ENCODE measurements at places on chromosomes 3 and 15.

- no peak for DNase-seq
- H3K4me3 ChIP-seq = no peak overlapping the region
- peaks cover 3% of the 10 kb centered on the region for H3K36me3 ChIP-seq
- peaks cover 14% of the 10 kb centered on the region for H3K4me1 ChIP-seq
- no peak overlapping the region for H3K27ac ChIP-seq
- no peaks in the 10 kb centered on the region for H3K27me3 ChIP-seq
Measured at GRCh38 chr15:99282586-99282985, 31.3 kb downstream of the LRRC28 start.

DNA sequence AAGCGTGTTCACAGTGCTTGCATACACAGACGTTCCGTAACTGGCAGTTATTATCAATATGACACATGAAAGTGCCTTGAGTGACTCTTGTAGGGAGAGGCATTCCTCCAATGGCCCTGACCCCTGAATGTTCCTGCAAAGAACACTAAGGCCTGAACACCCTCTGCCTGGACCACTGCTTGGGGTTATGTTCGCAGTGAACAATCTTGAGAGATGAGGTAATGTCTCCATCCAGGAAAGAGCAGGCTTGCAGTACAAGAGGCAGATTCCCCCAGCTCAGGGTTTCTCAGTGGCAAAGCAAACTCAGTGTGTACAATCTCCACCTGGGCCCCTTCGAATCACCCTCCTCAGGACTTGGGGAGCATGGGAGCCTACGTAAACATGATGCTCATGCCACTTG lies 324.6 kb downstream of the MAGI1 start:
- H3K4me3 ChIP-seq = no peak overlapping the region
- H3K27me3 ChIP-seq = no peaks in the 10 kb centered on the region
- DNase-seq = no peak
- no peak overlapping the region for H3K27ac ChIP-seq
- no peaks in the 10 kb centered on the region for H3K4me1 ChIP-seq

- no peak overlapping the region for H3K27ac ChIP-seq
- peaks cover 5% of the 10 kb centered on the region for H3K4me1 ChIP-seq
- DNase-seq = no peak
- no peaks in the 10 kb centered on the region for H3K36me3 ChIP-seq
- H3K4me3 ChIP-seq = no peak overlapping the region
Measured at GRCh38 chr3:172678068-172678467, 32.8 kb downstream of the NCEH1 start.

- no peaks in the 10 kb centered on the region for H3K4me1 ChIP-seq
- H3K27ac ChIP-seq = no peak overlapping the region
- H3K27me3 ChIP-seq = peaks cover 7% of the 10 kb centered on the region
Measured at GRCh38 chr3:153901991-153902390, 219.2 kb upstream of the ARHGEF26 start.

GRCh38 chr3:195866686-195867511 lies 41.5 kb downstream of the TNK2 start:
- peaks cover 18% of the 10 kb centered on the region for H3K36me3 ChIP-seq
- no peaks in the 10 kb centered on the region for H3K4me1 ChIP-seq
- no peak overlapping the region for H3K4me3 ChIP-seq

DNA sequence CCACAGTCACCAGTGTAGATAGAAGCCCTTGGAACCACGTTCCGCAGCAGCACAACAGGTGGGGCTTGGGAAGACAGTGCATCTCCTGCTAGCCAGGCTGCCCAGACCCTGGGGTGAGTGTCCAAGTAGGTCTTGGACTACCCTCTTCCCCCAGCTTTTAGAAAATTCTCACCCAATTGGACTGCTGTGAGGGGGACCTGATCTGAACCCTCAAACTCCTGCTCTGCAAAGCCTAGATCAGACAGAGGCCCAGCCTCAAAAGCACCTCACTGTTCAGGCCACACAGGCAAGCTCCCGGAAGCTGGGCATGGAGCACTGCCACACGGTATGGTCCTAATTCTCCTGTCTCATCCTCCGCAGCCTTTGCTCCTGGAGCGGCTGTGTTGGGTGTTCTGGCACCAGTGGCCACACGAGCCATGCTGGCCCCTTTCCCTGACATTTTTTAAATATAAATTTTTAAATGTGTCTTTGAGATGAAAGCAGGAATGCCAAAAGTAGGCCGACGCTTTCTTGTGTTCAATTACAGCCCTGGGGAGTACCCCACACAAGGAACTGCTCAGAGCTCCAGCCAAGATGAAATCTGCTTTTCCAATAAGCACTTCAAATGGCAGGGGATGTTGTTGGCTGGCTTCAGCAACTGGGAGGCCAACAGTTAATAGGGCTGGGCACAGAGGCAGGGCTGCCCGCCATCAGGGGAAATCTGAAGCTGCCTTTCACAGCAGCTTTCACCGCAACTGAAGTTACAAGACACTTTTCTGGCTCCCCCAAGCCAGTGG lies 40.9 kb downstream of the CPN2 start:
- no peak overlapping the region for H3K27ac ChIP-seq
- no peak overlapping the region for H3K4me3 ChIP-seq
- peaks cover 25% of the 10 kb centered on the region for H3K4me1 ChIP-seq

DNA sequence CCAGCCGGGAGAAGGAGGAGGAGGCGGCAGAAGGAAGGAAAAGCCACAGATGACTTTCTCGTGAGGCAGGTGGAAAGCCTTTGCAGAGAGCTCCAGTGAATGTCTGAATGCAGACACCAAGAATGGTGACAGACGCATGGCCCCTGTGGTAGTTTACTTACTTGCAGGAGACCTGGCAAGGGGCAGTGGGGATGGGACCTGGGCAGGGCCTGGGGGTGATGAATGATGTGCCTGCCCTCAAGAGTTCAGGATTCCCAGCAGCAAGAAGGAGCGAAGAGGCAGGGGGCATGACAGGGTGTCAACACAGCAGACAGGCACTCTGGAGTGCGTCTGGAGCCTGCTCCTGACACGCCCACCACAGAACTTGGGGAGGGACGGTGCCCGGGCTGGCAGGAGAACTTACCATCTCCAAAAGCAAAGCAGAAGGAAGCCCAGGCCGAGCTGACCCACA lies 260.5 kb upstream of the LYSMD4 start:
- H3K4me1 ChIP-seq = no peaks in the 10 kb centered on the region
- DNase-seq = no peak
- no peak overlapping the region for H3K4me3 ChIP-seq
- H3K36me3 ChIP-seq = peaks cover 4% of the 10 kb centered on the region
- no peak overlapping the region for H3K27ac ChIP-seq

DNA sequence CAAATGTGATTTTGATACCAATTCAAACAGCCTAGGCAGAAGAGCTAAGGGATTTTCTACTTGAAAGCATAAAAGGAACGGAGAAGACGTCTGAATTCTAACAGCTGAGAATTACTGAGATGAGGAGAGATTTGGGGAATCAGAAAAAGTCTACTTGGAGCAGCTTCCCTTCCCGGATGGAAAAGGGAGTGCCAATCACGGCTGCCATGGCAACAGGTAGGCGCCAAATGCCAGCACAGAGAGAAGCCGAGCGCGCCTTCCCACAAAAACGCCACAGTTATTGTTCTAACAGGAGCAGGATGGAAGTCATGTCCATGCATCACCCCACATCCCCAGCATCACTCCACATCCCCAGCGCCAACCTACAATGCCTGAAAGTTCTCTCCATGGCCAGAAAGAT lies 63.5 kb upstream of the PRR20G start:
- H3K4me1 ChIP-seq = no peaks in the 10 kb centered on the region
- no peaks in the 10 kb centered on the region for H3K36me3 ChIP-seq
- H3K4me3 ChIP-seq = no peak overlapping the region
- H3K27ac ChIP-seq = no peak overlapping the region
- no peak for DNase-seq
- H3K27me3 ChIP-seq = peaks cover 41% of the 10 kb centered on the region

- H3K27me3 ChIP-seq = peaks cover 65% of the 10 kb centered on the region
- H3K4me1 ChIP-seq = peaks cover 29% of the 10 kb centered on the region
- no peak overlapping the region for H3K27ac ChIP-seq
- peaks cover 12% of the 10 kb centered on the region for H3K36me3 ChIP-seq
- no peak for DNase-seq
Measured at GRCh38 chr3:194139071-194139813, 3.3 kb downstream of the HES1 start.

DNA sequence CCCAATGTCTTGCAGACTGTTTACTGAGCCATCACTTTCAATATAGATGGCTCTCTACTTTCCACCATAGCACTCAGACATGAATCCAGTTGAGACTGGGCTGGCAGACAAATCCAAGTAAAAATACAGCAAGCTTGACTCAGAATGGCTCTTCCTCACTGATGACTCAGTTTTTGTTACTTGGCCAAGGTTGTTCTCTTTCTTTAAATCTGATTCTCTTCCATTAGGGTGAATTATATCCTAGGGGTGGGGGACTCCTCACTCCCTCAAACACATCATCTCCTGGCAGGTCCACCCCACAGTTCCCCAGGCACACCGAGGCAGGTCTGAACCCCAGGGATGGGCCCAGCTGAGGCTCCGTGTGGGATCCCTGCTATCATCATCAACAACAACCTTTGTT lies 157.9 kb downstream of the MEX3B start:
- H3K36me3 ChIP-seq = no peaks in the 10 kb centered on the region
- H3K27ac ChIP-seq = no peak overlapping the region
- no peak overlapping the region for H3K4me3 ChIP-seq
- no peaks in the 10 kb centered on the region for H3K4me1 ChIP-seq
- H3K27me3 ChIP-seq = peaks cover 9% of the 10 kb centered on the region

GRCh38 chr3:12120374-12121140 lies 38.2 kb downstream of the TIMP4 start:
- DNase-seq = no peak
- H3K27ac ChIP-seq = no peak overlapping the region
- H3K4me1 ChIP-seq = no peaks in the 10 kb centered on the region
- H3K4me3 ChIP-seq = no peak overlapping the region
- H3K27me3 ChIP-seq = peaks cover 81% of the 10 kb centered on the region

DNA sequence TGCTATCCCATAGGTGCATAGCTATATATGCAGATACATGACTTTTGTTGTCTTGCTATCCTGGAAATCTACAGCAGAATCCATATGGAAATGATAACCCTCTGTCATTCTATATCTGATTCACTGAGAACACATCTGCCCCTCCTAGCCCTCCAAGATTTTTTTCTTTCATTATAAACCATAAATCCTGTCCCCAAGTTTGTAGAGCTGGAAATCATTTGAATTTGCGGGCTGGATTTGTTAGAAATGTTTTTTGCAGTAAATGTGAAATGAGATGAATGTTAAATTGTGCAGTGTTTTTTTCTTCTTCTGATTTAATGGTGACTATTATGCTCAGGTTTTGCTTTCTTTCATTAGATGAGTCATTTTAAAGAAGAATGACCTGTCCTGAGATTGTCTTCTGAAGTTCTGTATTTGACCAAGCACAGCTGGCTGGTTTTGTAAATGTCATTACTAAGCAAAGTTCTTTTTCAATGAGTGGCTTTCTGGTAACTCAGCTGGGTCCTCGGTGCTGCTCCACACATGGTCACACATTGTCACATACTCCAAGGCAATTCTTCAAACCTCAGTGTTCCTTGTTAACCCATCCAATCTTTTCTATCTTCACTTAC lies 25.3 kb upstream of the ABHD17C start:
- H3K4me3 ChIP-seq = no peak overlapping the region
- no peak overlapping the region for H3K27ac ChIP-seq
- no peaks in the 10 kb centered on the region for H3K4me1 ChIP-seq
- peaks cover 33% of the 10 kb centered on the region for H3K27me3 ChIP-seq
- no peak for DNase-seq

All from central memory CD8-positive, alpha-beta T cell (primary cell).